ENCODE measurements at places on chromosomes 5 and 9.

DNA sequence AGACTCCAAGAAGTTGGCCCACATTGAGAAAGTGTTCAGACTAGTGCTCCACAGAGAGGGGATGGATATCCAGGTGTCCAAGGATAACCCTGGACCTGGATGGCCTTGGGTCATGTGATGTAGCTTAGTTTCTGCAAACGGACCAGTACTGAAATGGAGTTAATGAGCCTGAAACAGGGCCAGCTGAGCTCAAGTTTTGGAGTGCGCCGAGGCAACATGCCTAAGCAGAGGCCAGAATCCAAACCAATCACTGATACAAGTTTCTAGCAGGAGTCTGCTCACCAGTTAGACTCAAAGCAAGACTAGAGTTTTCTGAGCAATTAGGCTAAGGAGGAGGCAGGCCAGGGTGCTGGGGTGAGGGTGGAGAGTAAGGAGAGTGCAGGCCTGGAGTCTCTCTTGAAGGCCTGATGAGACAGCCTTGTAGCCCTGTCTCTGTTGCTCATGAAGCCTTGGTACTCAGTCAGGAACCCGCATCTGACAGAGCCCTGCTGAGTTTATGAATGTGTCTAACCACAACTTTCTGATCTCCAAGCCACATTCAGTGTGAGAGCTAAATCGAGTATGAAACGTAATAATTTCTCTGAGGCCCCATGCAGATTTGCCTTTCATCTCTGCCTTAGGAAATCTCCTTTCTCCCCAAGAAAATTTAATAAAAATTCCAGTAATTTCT, 68.9 kb upstream of the EQTN start:
- peak; percentile 75 for DNase-seq

DNA sequence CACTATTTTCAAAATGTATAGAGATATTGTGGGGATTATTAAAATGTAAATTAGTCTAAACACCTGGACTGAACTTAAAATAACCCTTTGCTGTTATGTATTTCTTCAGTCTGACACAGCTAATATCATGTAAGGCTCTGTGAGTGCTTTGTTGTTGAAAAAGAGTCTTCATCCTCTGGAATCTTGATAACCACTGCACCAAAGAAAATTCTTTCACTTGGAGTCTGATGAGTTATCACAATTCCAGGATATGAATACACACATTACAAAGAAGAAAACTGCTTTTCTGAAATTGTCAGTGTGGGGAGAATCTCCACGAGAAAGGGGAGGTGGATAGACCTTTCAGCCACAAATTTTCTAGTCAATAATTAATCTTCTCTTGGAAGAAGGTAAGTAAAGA, 42.3 kb upstream of the TARS1 start:
- DNase-seq: no peak

- no peak for DNase-seq
Observed at GRCh38 chr5:125829349-125829748, 593.9 kb upstream of the GRAMD2B start.

- DNase-seq: no peak
Observed at GRCh38 chr5:129460672-129460935, 506 bp downstream of the ADAMTS19 start.

DNA sequence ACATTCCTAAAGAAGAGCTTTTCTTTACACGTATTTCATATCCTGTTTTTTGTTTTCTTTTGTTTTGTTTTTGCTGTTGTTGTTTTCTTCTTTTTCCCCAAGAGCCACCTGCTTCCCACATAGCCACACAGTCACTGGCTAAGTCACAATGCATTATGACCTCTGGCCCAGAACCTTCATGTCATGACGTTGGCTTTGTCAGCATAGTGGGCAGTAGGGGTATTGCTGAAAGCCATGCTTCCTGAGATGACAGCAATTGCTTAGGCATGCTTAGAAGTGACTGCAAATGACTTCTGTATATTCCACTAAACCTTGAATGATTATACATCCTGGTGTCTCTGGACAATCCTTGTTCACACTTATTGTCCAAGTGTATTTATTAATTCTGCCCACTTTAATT, 375.8 kb downstream of the TAF11L14 start:
- DNase-seq: no peak

- DNase-seq: no peak
Observed at GRCh38 chr9:126678989-126679388, 65.3 kb downstream of the LMX1B start.

Measured in fibroblast of skin of scalp (primary cell).